NCI-H526 treated with DMSO at 0.1 percent for 48 hours (cell line): ENCODE measurements at places on chromosomes 3 and 15.

- no peak for DNase-seq
Observed at GRCh38 chr15:100937171-100937570, 18.0 kb downstream of the LRRK1 start.

DNA sequence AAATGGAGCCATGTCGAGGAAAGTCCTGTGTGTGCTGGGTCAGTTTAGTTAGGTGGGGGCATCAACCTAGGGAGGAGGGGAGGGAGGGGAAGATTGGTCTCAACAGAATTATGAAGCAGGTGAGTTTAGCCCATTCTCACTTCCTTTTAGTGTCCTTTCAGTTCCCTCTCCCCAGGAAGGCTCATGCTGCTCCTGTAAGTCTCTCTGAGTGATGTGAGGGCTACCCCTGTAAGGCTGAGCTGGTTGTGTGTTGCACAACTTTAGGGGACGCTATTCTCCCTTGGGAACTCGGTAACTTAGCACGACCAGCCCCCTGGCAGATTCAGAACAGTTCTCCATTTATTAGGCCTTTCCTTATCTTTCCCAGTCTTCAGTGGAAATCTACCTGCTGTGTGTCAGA lies 21.2 kb downstream of the IL5RA start:
- DNase-seq: no peak

- no peak for DNase-seq
Observed at GRCh38 chr3:53728606-53729005, 117.6 kb downstream of the CHDH start.

DNA sequence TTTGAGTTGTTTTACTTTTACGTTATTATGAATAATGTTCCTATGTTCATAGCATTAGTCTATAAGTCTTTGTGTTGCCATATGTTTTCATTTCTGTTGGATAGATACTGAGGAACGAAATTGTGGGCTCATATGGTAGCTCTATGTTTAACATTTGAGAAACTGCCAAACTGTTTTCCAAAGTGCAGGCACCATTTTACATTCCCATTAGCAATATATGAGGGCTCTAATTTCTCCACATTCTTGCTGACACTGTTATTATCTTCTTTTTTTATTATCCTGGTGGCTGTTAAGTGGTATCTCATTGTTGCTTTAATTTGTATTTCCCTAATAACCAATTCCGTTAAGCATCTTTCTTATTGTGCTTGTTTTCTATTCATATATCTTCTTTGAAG lies 1.8 kb upstream of the PIK3R4 start:
- DNase-seq: no peak

DNA sequence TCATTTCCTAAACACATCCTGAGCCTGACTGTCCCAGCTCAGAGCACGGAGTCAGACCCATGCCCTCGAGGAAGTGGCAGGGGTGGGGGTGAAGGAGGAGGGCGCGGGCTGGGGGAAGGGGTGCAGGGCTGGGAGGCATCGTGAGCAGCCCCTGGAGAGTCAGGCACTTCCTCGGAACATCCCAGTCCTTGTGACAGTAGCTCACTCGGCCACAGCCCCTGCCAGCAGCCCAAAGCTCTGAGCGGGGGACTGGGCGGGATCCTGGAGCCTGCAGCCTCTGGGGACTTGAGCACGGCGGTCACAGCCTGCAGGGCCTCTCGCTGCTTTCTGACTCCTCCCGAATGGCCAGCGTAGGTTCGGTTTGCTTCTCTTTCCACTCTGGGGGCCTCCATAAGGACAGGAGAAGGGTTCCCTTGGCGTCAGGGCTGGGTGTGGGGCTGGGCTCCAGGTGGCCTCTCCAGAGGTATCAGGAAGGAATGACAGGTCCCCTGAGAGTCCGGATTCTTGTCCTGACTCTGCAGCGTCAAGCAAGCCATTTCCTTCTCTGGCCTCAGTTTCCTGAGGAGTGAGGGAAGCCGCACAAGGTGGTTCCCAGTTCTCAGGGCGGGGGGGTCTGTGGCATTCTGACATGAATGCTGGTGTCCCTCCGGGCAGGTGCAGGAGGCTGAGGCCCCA lies 20.9 kb downstream of the PSTPIP1 start:
- DNase-seq: no peak
